Activated T-helper 1 cell treated with anti-CD3 and anti-CD28 coated beads, Interleukin-12 subunit alpha, Interleukin-12 subunit beta, Interleukin-2, Interleukin-4 antibody, amounts not matched to agents 30 ng/mL and 10 ng/mL and 1 ng/mL, durations not matched to agents 14 hours and 24 hours and 36 hours (primary cell): ENCODE measurements at places on chromosomes 12 and 14.

DNA sequence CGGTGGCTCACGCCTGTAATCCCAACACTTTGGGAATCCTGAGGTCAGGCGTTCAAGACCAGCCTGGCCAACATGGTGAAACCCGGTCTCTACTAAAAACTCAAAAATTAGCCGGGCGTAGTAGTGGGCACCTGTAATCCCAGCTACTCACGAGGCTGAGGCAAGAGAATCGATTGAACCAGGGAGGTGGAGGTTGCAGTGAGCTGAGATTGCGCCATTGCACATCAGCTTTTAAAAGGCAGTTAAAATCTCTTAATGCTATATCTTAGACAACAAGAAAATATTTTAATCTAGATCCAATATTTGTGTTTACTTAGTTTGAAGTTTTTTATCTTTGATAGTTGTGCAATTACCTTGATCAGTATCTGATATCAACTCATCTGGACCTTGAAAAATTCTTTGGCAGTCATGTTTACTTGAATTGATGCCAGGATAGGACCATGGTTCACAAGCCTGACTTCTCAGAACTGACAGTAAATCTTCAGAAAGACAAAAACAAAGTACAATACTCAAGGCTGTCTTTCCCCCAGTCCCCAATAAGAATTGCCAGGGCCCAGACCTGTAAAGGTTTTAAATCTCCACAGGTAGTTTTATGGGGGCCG, 135.0 kb upstream of the AEBP2 start:
- H3K4me1 ChIP-seq, result no peaks in the 10 kb centered on the region
- H3K4me3 ChIP-seq, result no peak overlapping the region
- peaks cover 3% of the 10 kb centered on the region for H3K27me3 ChIP-seq
- no peak for DNase-seq
- no peak overlapping the region for H3K27ac ChIP-seq
- no peaks in the 10 kb centered on the region for H3K36me3 ChIP-seq

GRCh38 chr12:90078344-90078743, 369.7 kb upstream of the ATP2B1 start:
- H3K27ac ChIP-seq, result no peak overlapping the region
- DNase-seq, result no peak
- no peak overlapping the region for H3K4me3 ChIP-seq

GRCh38 chr12:124177276-124177950, 117.5 kb upstream of the RFLNA start:
- H3K36me3 ChIP-seq, result no peaks in the 10 kb centered on the region
- peaks cover 5% of the 10 kb centered on the region for H3K27me3 ChIP-seq
- no peak overlapping the region for H3K27ac ChIP-seq

- H3K4me3 ChIP-seq, result no peak overlapping the region
- peaks cover 34% of the 10 kb centered on the region for H3K36me3 ChIP-seq
- no peaks in the 10 kb centered on the region for H3K27me3 ChIP-seq
- H3K4me1 ChIP-seq, result peaks cover 9% of the 10 kb centered on the region
- no peak for DNase-seq
Measured at GRCh38 chr12:1948883-1949282, 30.4 kb upstream of the CACNA2D4 start.

DNA sequence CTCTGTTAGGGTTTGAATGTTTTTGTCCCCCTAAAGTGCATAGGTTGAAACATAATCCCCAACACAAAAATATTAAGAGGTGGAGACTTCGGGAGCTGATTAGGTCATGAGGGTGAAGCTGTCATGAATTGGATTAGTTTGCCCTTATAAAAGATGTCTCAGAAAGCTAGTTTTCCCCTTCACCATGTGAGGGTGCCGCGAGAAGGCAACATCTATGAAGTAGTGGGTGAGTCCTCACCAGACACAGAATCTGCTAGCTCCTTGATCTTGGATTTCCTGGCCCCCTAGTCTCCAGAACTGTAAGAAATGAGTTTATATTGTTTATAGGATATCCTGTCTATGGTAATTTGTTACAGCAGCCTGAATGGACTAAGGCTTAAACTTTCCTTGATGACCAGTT, 301.5 kb upstream of the ATP2B1 start:
- H3K27ac ChIP-seq, result no peak overlapping the region
- no peak overlapping the region for H3K4me3 ChIP-seq
- H3K36me3 ChIP-seq, result no peaks in the 10 kb centered on the region
- no peaks in the 10 kb centered on the region for H3K27me3 ChIP-seq

GRCh38 chr12:55720071-55720564, at the start of gene RDH5:
Gene RDH5 (plus strand): TSS chr12:55720393. CDS start chr12:55721185, 792 bp downstream.
- H3K27ac ChIP-seq, result no peak within 1 kb of the TSS
- no peaks in the 10 kb centered on the region for H3K27me3 ChIP-seq
- H3K36me3 ChIP-seq, result peaks cover 4% of the 10 kb centered on the region
- DNase-seq, result no peak
- H3K4me3 ChIP-seq, result peak within 1 kb of the TSS; percentile 11

DNA sequence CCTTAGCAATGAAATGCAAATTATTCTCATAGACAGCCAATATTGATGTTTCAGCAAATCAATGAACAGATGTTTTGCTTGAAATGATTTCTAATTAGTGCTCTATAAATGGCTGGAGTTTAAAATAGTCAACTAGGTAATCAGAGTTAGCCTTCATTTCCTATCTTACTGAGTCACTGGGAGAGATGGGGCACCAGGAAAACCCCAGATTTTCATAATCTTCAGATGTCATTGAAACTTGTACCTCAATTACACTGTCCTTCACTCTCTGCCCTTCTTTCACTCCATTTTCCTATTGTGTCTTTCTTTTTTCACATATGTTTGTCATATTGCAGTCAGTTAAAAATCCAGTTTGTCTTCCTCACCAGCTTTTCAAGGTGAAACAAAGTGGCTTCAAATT, 92.7 kb downstream of the C12orf75 start:
- no peaks in the 10 kb centered on the region for H3K36me3 ChIP-seq
- peaks cover 7% of the 10 kb centered on the region for H3K4me1 ChIP-seq
- H3K27ac ChIP-seq, result no peak overlapping the region
- peaks cover 9% of the 10 kb centered on the region for H3K27me3 ChIP-seq
- no peak overlapping the region for H3K4me3 ChIP-seq

DNA sequence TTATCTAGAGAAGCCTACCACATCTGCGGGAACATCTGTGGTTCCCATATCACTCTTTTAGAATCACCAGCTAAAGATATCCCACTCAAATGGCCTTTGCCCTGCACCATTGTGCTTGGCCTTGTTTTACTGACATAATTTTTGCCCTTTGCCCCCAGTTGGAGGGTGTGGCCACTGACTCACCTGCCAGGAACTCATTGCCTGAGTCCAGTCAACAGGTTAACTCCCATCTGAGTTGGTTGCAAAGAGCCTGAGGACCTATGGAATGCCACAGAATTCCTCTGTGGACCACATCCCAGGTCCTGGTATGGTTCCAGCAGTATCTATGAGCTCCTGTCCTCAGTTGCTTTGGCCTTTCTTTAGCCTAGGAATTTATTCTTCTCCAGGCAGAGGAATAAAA, 55.7 kb upstream of the PTGR2 start:
- no peaks in the 10 kb centered on the region for H3K36me3 ChIP-seq
- no peak overlapping the region for H3K27ac ChIP-seq
- peaks cover 2% of the 10 kb centered on the region for H3K27me3 ChIP-seq
- DNase-seq, result no peak
- no peak overlapping the region for H3K4me3 ChIP-seq

GRCh38 chr12:75550401-75551240, 39.2 kb upstream of the KRR1 start:
- no peak overlapping the region for H3K27ac ChIP-seq
- no peak for DNase-seq
- no peak overlapping the region for H3K4me3 ChIP-seq
- H3K36me3 ChIP-seq, result no peaks in the 10 kb centered on the region

DNA sequence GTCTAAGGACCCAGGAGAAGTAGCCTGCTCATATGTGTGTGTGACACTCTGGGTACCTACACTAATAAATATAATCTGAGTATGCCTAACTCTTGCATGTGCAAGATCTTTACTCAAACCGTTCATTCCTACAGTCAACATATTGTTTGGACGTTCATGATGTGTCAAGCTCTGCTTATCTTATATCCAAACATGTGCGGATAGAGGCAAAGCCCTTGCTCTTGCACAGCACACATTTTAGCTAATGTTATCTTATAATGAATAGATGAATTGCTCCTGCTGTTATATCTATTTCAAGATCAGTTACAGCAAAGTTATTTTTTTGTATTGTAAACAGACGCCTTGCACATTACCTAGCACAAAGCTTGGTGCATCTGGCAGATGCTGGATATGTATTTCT, 228.4 kb upstream of the FLRT2 start:
- H3K27ac ChIP-seq, result no peak overlapping the region
- H3K27me3 ChIP-seq, result no peaks in the 10 kb centered on the region
- H3K4me1 ChIP-seq, result no peaks in the 10 kb centered on the region

DNA sequence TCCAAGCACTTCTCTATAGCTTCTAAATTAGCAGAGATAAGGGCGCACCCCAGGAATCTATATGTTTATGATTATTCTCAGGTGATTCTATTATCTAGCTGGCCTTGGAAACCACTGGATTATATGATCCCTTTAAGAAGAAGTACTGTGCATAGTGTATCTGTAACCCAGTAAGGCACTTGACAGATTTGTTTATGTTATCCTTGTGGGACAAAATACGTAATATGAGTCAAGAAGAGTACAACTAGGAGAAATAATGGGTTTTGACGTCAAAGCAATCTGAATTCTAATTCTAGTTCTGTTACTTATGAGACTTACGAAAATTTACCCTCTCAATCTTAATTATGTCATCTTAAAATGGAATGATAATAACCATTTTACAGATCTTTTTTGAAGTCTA, 259.6 kb upstream of the NAV3 start:
- DNase-seq, result no peak
- H3K4me1 ChIP-seq, result no peaks in the 10 kb centered on the region

DNA sequence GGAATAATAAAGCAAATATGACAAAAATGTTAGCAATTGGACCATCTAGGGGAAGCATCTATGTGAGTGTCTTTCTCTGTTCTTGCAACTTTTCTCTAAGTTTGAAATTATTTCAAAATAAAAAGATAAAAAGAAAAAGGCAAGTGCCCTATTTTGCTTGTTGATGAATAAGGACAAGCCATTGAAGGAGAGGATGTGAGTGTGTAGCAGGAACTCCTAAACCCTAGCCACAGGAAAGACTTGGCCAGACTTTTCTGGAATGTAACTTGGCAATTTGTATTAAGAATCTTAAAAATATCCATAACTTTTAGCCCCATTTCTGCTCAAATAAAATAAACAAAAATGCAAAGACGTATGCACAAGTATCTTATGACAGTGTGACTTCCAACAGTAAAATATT, 279.4 kb downstream of the CACNA1C start:
- H3K27me3 ChIP-seq, result peaks cover 20% of the 10 kb centered on the region
- H3K27ac ChIP-seq, result no peak overlapping the region
- no peak for DNase-seq
- no peaks in the 10 kb centered on the region for H3K36me3 ChIP-seq

DNA sequence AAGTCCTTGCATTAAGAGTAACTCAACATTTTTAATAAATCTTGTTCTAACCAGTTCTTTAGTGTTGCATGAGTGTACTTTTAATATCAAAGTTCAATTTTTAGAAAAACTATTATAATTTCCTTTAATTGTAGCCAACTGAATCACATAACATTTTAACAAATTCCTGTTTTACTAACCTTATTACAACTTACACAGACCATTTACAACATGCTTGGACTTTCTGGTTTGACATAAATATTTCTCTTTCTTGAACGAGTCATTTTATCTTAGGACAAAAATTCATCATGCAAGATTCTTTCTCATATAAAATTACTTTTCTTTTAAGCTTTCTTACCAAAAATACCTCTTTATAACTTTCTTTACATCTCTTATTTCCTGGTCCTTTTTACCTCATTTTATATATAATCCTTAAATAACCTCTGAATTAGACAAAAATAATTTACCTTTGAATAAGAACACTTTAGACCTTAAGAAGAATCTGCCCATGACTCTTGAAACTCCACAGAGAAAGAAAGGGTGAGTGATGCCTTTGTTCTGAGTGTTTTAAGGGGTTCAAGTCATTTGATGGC, 3.9 kb downstream of the SLCO1A2 start:
- no peaks in the 10 kb centered on the region for H3K36me3 ChIP-seq
- no peaks in the 10 kb centered on the region for H3K27me3 ChIP-seq
- H3K27ac ChIP-seq, result no peak overlapping the region
- no peak overlapping the region for H3K4me3 ChIP-seq

GRCh38 chr14:99280852-99281251, 8.9 kb upstream of the BCL11B start:
- peaks cover 25% of the 10 kb centered on the region for H3K4me1 ChIP-seq
- peaks cover 21% of the 10 kb centered on the region for H3K27me3 ChIP-seq
- peak overlapping the region; percentile 56 for H3K27ac ChIP-seq
- H3K36me3 ChIP-seq, result no peaks in the 10 kb centered on the region
- DNase-seq, result no peak

GRCh38 chr14:63909984-63910383, 57.2 kb downstream of the SYNE2 start:
- no peak overlapping the region for H3K4me3 ChIP-seq
- peaks cover 2% of the 10 kb centered on the region for H3K27me3 ChIP-seq
- H3K4me1 ChIP-seq, result peaks cover 55% of the 10 kb centered on the region

DNA sequence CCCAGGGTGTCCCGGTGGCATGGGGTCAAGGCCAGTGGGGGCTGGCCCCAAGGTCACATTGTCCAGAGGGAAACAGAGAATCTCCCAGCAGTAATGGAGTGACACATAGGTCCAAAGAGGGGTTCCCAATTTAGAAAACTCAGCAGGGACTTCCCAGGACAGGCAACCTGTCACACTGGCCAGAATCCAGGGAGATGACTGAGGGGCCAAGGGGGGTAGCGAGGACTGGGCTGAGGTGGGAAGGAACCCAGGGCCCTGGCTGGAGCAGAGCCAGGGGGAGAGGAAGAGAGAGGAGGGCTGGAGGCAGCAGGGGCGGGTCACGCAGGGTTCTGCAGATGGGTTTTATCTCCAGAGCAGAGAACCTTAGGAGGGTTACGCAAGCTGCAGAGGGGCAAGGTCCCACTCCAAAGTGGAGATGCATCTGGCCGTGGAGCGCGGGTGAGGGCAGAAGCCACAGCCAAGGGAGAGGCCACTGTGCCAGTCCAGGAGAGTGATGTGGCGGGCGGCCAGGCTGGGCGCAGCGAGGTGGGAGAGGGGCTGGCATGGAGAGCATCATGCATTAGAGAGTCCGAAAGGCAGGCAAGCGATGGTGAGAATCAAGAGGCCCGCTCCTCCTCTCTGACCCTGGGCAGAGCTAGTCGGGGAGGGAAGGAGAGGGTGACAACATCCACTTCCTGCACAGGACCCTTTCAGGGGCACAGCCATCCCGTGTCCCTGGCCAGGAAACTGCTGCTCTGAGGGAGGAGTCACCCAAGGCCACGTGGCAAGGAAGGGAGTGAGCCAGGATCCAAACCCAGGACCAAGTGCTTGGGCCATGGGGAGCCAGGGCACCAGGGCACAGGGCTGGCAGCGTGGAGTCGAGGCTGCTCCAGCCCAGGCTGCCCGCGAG, 29.0 kb downstream of the NCOR2 start:
- H3K4me1 ChIP-seq, result peaks cover 5% of the 10 kb centered on the region
- H3K27me3 ChIP-seq, result no peaks in the 10 kb centered on the region
- no peak for DNase-seq
- no peak overlapping the region for H3K27ac ChIP-seq

- H3K27ac ChIP-seq, result no peak overlapping the region
- H3K36me3 ChIP-seq, result peaks cover 32% of the 10 kb centered on the region
- no peak overlapping the region for H3K4me3 ChIP-seq
- no peaks in the 10 kb centered on the region for H3K27me3 ChIP-seq
- DNase-seq, result no peak
Measured at GRCh38 chr12:12541782-12542181, 20.9 kb downstream of the DUSP16 start.
